ENCODE measurements at places on chromosomes 16 and 17.

DNA sequence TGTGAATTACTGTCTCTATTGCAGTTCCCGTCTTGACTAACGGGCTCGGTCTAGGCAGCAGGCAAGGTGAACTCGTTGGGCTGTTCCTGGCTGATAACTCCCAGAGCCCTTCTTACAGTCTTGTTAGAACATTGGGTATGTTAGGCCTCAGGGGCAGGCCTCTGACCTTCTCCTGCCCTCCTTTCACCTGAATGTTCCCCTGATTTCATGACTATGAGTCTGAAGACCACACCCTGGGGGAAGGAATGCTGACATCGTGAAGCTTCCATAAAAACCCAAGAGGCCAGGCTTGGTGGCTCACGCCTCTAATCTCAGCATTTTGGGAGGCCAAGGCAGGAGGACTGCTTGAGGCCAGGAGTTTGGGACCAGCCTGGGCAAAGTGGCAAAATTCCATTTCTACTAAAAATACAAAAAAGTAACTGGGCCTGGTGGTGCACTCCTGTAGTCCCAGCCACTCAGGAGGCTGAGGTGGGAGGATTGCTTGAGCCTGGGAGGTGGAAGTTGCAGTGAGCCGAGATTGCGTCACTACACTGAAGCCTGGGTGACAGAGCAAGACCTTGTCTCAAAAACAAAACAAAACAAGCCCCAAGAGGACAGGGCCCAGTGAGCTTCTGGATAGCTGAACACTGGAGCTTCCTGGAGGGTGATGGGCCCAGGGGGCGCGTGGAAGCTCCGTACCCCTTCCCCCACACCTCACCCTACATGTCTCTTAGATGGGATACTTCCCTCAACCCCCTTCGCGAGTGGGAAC is 47.8 kb upstream of the FBXO47 start:
- no peak for DNase-seq

DNA sequence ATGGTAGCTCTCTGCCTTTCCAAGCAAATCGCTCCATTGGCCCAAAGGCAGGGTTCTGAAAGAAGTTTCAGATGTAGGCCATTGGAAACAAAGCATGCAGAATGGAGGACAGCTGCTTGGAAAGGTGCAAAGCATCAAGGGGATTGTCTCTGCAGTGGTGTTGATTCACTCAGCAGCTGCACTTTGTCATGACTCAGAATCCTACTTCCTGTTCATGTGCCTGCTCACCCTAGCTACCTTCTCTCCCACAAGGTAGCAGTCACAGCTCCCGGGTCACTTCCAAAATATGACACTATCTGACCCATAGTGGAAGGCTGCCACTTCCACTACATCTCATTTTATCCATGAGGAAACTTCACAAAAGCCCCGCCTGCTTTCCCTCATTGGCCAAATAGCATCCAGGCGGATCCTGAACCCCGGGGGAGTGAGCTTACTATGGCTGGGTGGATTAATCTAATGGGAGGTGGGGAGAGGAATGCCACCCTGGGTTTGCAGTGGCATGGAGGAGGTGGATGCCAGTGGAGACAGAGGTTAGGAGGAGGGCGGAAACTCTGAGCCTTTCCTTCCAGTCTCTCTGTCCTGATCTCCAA is 74.7 kb upstream of the NKD1 start:
- DNase-seq, result peak; percentile 14

GRCh38 chr17:70829876-70830275 is 660.5 kb downstream of the KCNJ2 start:
- no peak for DNase-seq

- peak; percentile 14 for DNase-seq
These were observed at the start of gene SMTNL2 for GRCh38 chr17:4584101-4584916. Gene SMTNL2, plus strand, starts transcription at chr17:4584529. Its CDS starts 77 bp downstream, at chr17:4584606.

- DNase-seq, result no peak
These were observed 20.5 kb downstream of the TMEM114 start for GRCh38 chr16:8569650-8570346.

DNA sequence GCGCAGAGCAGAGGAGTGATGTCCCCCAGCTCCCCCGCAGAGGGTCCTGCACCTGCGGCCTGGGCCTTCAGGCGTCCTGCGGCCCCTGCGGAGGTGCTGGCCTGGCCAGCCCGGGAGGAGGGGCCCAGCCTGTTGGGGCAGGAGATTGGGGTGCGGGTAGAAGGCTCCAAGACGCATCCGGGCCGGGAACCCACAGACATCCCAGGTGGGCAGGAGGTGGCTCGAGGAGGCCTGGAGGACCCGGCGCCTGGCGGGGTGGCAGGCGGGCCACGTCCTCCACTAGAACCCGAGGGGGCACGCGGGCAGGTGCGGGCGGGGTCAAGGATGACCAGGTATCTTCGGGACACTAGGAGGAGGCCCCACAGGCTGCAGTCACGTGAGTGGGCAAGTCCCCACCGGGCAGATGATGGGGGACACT is 647 bp upstream of the SECTM1 start:
- DNase-seq, result no peak

- DNase-seq, result no peak
These were observed 96.3 kb downstream of the NDE1 start for GRCh38 chr16:15746332-15746731.

DNA sequence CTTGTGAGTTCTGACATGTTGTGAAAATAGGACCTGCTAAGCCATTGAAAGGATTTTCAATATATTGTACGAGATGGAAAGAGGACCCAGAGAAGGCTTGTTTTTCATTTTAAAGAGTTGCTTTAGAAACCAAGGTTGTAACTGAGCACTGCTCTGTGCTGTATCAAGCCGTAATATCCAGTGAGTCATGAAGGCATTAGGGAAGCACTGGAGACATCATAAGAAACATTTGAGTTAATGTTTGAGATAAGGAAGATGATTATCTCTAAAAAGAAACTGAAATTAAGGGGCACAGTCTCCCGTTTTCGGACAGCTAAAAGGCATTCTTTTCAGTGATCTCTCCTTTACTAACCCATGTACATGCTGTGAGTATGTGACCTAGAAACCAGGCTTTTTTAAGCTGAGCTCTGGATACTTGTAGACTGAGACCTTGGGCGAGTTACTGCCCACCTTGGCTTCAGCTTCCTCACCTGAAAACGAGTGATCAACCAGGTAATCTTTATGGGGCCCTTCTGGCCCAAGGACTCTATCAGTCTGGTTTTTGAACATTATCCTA is 149.2 kb upstream of the TBX2 start:
- DNase-seq, result no peak

GRCh38 chr17:57424777-57425188 is 168.5 kb downstream of the MSI2 start:
- DNase-seq, result no peak

GRCh38 chr17:46818316-46818928 is at the start of gene WNT3:
Gene WNT3, minus strand, starts transcription at chr17:46818692. Its CDS starts 95 bp downstream, at chr17:46818597.
- DNase-seq, result peak; percentile 60

- no peak for DNase-seq
These were observed 3.0 kb downstream of the KRT31 start for GRCh38 chr17:41394254-41394996.

GRCh38 chr16:4572715-4573114 is 16.6 kb downstream of the C16orf96 start:
- DNase-seq, result no peak

GRCh38 chr17:50047488-50048126 is 8.3 kb upstream of the ITGA3 start:
- DNase-seq, result no peak

GRCh38 chr16:67120025-67120424 is 10.3 kb downstream of the PHAF1 start:
- no peak for DNase-seq

Data from stimulated activated CD4-positive, alpha-beta T cell treated with anti-CD3 and anti-CD28 coated beads, Interleukin-4, amount 100 ng/mL, for 4 hours (primary cell).